ENCODE measurements at places on chromosomes 5 and 9.

GRCh38 chr9:117494401-117495090 lies 79.7 kb upstream of the ASTN2 start:
- no peak for DNase-seq

GRCh38 chr5:156137071-156137869 lies 189.7 kb upstream of the SGCD start:
- no peak for DNase-seq

- no peak for DNase-seq
Observed at GRCh38 chr5:452978-453710, 10.2 kb downstream of the EXOC3 start.

DNA sequence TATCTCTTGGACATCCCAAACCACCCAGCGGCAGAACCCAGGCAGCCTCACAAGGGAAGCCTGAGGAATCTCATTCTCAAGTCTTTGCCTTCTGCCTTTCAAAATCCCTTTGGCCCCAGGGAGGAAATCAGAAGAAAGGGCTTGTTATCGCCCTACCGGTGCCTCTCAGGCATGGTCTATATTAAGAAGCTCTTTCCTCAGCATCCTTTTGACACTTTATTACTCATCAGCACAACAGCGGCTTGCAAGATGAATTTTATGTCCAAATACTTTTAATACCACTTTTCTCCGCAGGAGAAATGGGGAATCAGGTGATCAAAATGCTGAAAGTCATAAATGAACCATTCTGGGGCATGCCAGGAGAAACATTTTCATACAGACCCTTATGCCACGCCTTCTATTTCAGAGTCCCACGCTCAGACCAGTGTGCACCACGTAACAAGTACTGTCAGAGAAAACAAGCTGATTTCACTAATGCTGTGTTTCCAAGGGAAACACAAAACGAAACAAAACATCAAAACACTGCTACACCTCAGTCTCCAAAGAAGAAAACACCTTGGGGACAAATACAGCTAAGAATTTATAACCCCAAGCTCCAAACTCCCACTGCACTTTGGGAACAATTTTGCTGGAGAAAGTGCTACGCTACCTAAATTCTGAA lies 30.0 kb downstream of the RAPGEF1 start:
- DNase-seq = peak; percentile 43

GRCh38 chr5:73996151-73996755 lies 370.3 kb downstream of the ARHGEF28 start:
- no peak for DNase-seq

GRCh38 chr5:150036513-150036912 lies 36.0 kb downstream of the HMGXB3 start:
- DNase-seq = no peak

DNA sequence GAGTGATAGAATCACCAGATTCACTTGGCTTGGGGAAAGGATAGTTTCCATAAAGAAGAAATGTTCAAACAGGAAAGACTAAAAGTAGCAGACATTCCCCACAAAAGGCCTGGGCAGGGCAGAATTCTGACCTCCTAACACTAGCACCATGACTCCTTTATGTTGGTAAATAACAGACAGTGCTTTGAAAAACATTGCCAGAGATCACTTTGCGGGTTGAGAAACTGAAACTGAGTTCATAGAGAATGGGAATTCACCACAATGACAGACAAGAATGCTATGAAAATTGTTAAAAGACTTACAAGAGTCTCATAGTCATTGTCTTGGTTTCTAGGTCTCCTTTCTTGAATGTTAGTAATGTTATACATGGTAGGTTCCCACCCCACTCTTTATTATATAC lies 172.5 kb upstream of the GLRA1 start:
- no peak for DNase-seq

GRCh38 chr5:68217528-68217927 lies 2.0 kb downstream of the PIK3R1 start:
- DNase-seq = no peak

DNA sequence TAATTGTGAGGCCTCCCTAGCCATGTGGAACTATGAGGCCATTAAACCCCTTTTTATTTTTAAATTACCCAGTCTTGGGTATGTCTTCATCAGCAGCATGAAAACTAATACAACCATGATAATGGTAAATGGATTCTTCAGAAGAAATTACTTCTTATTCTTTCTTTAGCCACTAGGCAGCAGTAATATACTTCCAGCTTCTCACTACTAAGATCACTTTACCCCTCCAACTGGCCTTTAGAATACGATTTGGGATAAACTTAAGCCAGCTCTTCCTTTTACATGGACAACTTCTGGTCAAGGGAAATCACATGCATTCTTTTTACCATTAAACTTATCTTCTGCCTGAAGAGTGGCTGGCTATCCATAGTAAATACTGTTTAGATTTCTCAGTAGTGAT lies 355.4 kb downstream of the MAN2A1 start:
- DNase-seq = no peak

GRCh38 chr5:61625681-61626621 lies 293.9 kb downstream of the ZSWIM6 start:
- peak; percentile 19 for DNase-seq

DNA sequence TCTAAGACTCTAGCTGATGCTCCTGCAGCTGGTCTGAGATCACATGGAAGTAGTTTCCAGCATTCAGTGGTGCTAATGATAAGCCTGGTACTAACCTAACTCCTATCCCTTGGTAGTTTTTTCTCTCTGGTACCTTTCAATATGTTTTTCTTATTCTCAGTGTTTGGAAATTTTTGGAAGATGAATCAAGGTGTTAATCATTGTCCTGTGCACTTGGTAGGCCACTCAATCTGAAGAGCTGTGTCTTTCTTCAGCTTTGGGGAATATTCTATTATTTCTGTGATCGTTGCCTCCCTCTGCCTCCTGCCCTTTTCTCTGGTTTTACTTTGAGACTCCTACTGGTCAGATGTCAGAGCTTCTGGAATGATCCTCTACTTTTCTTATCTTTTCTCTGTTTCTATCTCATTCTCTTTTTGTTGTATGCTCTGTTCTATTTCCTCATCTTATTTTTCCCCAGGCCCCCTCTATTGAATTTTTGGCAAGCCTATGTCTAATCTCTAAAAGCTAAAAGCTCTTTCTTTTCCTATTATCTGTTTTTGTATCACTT lies 136.8 kb downstream of the APBA1 start:
- no peak for DNase-seq
